ENCODE measurements at places on chromosomes 5 and 9.

DNA sequence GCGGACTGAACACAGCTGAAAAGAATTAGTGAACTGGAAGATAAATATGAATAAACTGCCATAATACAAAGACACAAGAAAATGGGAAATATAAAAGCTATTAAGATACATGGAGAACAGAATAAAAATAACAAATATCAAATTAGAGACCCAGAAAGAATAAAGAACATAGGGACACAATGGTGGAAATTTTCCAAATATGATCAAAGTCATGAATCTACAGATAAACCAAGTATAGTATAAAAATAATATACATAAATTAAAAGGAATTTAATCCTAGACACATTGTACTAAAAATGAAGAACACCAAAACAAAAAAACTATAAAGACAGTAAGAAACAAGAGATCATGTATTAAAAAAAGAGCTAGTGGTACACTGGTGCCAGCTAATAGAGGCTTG is 194.9 kb downstream of the MLLT3 start:
- no peak for DNase-seq

DNA sequence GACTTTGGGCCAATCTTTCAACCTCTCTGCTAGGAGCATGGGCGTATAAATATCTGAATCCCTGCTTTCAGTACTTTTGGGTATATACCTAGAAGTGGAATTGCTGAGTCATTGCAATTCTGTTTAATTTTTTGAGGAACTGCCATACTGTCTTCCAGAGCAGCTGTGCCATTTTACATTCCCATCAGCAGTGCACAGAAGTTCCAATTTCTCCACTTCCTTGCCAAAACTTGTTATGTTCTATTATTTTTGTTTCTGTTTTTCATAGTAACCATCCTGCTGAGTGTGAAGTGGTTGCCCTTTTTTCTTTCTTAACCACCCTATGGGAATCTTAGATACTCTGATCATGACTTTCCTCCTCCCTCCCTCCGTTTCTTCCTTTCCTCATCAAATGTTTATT is 11.1 kb upstream of the CCIN start:
- no peak for DNase-seq

DNA sequence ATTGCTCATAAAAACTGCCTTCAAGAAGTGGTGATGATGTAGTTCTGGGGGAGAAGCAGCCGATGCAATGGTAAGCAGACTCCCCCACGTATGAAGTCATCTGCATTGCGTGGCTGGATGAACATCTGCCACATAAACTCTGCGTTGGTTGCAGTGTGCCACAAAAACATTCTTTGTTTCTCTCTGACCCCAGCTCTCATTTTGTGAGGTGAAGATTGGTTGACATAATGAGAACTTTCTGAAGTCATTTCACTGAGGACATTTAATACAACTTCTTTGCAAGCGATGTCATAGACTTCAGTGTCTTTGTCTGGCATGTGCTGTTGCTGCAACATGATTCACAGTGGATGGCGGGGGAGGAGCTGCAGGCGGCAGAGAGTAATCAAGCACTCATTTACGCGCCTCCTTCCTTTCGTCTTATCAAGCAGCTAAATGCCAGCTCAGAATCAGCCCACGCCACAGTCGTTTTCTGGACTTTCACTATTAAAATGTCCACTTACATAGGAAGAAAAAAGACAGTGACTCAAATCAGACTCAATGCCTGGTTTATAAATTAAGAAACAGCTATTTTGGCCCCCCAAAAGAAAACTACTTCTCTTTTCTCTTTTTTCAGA is 91.5 kb upstream of the NFIL3 start:
- no peak for DNase-seq

GRCh38 chr5:122471752-122472061 is 159.7 kb downstream of the SNCAIP start:
- no peak for DNase-seq

- DNase-seq, result no peak
Measured at GRCh38 chr5:154620411-154620810, 134.8 kb upstream of the LARP1 start.

DNA sequence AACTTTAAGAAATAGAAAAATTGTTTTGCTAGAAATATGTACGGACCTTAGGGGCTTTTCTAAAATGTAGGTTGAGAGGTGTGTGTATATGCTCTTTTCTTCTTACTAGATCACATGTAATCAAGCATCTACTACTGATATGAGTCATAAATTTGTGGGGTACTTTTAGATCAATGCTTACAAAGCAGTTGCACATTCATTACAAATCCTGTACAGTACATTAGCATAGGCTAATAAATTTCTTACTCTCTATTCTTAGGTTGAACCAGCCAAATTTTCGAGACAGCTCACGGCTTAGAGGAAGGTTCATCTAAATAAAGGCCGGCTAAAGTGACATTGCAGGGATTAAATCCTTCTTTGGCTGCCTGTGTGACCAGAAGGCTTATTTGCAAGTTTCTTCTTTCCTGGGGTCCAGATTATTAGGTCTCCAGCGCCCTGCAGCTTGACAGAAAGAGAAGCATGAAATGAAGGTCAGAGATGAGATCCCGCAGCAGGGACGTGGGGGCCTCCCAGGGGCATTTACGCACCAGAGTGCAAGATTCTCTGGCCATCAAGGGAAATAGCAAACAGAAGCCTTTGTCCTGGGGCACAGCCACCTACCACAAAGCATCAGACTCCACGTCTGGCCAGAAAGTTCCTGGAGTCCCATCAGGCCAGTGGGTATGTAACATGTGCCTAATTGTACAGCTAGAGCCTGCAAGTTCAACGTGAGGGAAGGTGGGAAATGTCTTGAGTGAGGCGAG is 53.0 kb downstream of the NIM1K start:
- DNase-seq, result no peak
